Left forelimb (tissue), 1 donor: ENCODE measurements at places on chromosomes 3 and 15.

DNA sequence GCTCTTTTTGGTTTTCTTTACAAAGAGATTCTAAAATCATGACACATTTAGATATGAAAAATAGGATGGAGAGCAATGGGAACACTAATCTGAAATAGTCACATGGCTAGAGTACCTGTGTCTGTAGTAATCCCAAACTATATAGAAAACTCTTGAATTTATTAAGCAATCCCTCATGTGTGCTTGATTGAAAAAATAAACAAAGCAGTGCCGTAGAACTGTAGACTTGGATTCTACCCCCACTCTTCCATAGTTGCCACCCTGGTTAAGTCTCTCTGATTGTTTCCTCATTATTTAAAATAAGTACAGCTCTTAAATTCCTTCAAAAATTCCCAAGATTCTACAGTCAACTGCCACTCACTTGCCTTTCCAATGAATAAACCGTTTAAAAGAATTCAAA is 58.9 kb upstream of the ACTC1 start:
- no peak for DNase-seq

DNA sequence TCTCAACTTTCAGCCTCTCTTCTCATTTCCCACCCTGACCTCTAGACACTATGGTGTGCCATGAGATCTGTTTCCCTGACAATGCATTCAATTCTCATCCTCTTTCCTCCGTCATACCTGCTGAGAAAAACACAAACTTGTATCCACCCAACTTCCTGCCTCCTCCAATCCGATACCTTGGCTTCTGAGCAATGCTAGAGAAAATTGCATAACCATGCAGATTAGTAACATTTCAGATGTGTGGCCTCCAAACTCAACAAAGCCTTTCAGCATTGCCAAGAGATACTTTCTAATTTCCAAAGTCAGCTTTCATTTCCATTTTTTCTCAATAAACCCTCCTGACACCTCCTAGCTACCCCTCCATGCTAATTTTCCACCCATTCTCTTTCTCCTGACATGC is 88.5 kb downstream of the MINAR1 start:
- DNase-seq: no peak

DNA sequence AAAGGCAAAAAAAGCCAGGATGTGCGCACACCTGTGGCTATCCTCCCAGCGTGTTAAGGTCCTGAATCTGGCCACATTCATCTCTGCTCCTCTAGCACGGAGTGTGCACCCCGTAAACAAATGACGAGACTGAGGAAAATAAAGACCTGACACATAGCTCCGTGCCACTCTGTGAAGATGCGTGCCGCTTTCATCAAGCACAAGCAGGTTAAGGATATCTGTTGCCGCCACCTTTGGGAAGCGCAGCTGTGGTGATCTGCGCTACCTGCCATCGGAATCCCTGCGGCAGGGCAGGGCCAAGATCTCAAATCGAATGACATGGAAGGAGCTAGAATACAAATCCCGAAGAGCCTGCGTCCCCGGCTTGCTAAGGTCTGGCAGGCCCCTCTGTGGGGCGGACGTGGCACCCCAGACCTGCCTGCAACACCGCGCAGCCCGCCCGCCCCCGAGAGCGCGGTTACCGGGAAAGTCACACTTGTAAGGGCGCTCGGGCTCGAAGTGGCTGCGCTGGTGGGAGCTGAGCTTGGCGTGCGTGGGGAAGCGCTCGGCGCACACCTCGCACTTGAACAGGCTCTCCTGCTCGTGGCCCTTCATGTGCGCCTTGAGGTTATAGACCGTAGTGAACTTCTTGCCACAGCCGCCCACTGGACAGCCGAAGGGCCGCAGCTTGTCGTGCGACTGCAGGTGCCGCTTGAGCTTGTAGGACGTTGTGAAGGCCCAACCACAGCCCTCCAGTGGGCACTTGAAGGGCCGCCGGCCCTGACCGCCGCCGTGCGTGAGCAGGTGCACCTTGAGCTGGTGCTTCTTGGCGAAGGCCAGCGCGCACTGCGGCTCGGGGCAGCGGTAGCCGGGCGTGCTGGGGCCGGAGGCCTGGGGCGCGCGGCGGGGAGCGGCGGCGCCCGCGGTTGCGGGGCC is 936 bp downstream of the ZXDC start:
- no peak for DNase-seq

DNA sequence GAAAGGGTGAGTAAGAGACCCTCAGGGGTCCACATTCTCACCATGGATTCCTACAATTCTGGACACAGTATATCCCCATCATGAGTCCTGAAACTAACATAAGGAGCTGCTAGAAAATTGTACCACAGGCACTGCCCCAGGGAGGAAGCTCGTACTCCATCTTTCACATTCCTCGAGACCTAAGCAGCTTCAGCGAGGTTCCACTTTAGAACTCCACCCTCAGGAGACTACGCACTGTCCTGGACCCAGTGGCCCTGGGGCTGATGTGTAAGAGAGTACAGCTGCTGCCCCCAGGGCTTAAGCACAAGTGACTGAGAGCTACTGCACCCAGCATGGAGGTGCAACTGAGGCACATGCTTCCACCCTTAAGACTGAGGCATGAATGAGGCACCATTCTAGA is 352.5 kb downstream of the ZNF385D start:
- DNase-seq: no peak

DNA sequence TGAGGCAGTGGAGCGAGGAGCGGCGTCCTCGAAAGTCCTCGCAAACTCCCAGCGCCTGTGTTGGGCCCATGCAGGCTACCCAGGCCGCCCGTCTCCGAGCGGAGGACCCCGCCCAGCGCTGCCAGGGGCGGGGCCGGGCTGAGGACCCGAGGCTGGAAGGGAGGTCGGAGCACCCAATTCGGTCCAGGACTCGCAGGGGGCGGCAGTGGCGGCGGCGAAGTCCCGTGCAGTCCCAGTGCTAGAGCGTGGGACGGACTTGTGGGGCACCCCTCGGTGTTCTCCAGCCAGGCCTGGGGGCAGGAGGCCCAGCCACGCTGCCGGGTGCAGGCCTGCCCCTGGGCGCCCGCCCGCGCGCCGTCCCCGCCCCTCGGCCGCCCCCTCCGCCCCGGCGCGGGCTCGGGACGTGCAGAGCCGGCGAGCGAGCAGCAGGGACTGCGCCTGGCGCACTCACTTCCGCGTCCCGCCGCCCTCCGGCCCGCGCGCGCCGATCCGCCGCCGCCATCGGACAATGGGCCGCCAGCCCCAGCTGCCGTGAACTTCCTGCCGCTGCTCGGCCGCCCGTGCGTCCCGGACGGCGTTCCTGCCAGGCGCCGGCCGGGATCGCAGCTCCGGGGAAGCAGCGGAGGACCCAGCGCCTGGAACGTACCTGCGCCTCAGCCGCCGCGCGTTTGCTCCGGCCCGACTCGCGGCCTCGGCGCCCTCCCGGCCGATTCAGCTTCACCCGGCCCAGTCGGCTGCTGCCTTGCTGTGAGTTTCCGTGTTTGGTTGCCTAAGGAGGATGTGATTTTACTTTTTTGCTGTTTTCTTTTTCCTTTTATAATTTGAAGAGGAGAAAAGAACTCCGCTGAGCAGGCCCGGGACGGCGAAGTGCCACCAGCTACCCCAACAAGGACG is 596 bp upstream of the LIMD1 start:
- peak; percentile 88 for DNase-seq

DNA sequence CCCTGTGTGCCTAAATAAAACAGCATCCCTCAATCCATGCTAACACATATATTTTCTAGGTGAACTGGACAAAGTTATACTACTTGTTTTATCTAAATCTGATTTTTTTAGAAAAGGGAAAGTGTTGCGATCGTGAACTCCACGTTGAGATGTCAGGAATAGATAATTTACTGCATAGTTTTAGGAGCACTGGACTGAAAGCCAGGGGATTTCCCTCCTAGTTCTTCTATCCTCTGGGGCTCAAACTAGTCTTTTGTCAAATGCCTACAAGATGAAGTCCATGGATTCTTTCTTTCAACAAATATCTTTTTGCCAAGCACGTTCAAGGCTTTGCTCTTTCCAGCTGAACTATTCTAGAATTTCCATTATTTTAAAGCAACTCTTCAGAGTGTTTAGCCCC is 617 bp upstream of the HPS3 start:
- no peak for DNase-seq

DNA sequence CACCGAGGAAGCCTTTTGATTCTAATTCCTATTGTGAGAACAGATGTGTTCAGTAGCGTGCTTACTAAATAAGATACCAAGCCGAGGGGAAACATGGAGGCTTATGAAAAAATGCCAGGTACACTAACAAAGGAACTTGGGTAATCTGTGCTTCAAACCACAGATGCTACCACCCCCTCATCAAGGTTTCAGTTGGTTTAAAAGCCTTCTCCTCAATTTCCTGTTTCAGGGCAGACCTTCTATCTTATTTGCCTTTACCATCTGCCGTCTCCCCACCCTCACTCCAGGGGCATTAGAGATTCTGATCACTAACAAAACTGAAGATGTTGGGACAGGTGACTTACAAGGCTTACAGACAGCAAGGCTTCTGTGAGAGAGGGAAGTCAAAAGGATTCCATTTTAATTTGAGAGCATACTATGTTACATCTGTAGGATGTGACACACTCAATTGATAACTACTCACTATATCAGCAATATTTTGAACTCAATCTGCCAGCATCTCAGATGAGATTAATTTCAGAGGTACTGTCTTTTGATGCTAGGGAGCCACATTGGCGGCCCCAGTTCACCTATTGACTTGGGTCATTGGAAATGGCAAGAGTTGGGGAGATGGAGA is 60.6 kb upstream of the PLCL2 start:
- DNase-seq: no peak

GRCh38 chr15:43189296-43189695 is 4.1 kb downstream of the CCNDBP1 start:
- no peak for DNase-seq

GRCh38 chr3:16888356-16888755 is 3.6 kb downstream of the PLCL2 start:
- no peak for DNase-seq

DNA sequence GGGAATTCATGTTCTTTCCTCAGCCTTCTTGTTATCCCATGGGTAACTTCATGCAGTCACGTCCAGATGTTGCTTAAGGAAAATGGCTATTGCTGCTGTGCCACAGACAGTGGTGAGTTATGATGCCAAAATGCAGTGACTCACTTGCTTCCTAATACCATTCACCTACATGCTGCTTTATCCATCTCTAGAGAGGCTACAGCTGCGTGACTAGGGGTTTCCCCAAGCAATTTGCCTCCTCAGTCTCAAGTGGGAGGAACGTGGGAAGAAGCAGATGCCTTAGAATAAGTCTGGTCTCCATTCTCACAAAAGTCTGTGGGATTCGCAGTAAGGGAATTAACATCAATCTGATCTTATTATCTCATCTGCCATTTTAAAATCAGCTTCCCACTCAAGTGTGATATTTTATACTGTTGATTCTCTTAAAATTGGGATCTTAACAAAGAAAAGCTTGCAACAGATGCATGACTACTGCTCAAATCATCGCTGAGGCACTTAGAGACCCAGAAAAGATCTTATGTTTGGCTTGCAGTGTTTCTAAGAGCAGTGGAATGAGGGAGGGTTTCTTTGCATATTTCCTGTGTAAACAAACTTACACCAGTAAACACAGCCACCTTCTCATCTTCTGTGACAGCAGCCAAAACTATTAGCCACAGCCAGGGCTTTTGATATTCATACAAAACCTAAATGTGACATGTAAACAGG is 62.0 kb upstream of the ACP3 start:
- no peak for DNase-seq

GRCh38 chr15:99118801-99119546 is 14.1 kb downstream of the SYNM start:
- no peak for DNase-seq

DNA sequence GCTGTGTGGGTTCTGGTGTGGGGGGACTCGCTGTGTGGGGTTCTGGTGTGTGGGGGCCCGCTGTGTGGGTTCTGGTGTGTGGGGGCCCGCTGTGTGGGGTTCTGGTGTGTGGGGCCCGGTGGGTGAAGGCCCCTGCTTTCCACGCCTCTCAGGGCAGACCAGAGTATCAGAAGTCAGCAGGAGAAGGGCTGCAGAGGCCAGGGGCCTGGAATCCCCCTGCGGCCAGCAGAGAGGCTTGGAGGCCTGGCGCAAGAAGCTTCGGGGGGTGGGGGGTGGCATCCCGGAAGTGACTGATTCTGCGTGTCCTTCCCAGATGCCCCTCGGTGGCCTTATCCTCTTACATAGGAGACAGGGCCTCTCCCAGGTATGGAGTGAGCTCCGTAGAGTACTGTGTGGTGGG is 37.4 kb downstream of the TNK2 start:
- DNase-seq: no peak

DNA sequence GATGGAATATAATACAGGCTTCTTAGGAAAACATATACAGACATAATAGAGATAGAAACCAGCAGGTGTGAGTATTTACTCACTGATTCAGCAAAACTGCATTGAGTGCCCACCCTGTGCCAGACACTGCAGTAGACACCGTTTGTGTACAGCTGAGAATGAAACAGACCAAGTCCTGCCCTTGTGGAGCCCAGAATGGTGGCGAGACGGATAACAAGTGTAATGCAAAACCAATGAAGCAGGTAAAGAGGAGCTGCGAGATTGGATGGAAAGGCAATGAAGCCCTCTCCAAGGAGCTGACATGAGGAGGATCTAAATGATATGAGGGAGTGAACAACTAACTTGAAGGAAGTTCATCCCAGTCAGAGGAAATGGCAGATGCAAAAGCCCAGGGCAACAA is 256.4 kb downstream of the MEX3B start:
- no peak for DNase-seq

DNA sequence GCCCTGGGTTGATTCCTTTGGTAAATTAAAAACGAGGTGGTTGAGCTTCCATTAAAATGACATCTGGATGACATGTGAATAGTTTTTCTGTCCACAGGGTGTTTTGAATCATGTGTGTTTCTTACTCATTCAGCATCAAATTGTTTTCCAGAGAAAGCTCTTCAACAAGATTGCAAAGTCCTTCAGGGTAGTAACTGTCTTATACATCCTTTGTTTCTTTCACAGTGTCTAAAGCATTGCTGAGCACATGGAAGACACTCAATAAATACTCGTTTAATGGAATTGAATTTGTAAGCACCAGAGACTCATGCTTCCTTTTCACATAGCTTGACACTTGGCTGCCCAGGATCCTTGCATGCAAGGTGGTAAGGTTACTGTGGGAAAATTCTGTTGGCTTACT is 223.1 kb upstream of the CNTN6 start:
- DNase-seq: no peak

DNA sequence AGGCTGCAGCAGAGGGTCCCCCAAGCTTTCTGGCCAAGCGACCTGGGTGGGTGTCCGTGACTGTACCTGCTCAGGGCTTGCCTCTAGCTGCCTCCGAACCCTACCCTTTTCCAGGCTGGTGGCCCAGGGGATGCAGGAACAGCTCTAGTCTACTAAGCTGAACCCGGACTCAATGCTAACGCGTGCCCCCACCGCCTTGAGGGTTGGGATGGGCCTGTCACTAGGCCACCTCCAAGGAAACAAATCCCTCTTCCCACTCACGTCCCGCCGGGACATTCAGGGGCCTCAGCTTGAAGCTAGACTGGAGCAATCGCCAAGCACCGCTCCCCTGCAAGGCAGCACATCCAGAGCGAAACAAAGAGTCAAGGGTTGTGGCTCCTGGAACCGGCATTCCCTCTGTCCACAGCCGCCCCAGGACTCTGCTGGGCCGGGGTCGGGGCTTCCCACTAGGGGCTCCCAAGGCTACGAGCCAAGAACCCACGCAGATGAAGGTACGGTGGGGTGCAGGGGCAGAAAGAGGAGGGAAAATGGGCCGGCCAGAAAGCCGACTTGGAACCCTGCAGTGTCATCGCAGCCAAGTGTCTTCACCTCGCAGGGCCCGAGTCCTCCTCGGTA is 2.9 kb downstream of the FBXL22 start:
- no peak for DNase-seq
